ENCODE measurements at places on chromosomes 4 and X.

DNA sequence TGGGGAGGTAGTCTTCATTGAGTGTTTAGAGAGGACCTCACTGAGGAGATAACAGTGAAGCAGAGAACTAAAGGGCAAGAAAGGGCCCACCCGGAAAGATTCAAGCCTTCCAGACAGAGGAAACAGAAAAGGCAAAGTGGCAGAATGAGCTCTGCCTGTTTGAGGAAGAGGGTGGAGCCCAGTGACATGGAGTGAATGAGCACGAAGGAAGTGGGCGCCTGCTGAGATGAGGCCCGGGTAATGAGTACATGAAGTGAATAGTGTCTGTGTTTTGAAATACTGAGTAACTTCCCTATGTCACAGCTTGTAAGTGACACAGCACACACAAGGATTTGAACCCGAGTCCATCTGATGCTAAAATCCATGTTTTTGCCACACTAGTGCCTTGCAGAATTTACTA is 32.5 kb upstream of the TLR2 start:
- DNase-seq, result no peak

DNA sequence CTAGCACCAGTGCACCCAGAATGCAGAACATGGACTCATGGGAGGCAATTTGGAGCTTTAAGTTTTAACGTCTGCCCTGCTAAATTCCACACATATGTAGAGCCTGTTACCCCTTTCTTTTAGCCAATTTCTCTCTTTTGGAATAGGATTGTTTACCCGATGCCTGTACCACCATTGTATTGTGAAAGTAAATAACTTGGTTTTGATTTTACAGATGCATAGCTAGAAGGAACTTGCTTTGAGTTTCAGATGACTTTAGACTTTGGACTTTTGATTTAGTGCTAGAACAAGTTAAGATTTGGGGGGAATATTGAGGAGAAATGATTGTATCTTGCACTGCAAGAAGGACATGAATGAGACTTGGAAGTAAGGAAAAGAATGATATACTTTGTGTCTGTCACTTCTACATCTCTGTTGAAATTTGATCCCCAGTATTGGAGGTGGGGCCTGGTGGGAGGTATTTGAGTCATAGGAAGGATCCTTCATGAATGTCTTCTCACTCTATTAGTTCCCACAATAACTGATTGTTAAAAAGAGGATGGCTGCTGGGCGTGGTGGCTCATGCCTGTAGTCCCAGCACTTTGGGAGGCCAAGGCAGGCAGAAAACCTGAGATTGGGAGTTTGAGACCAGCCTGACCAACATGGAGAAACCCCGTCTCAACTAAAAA is 794.8 kb upstream of the LCORL start:
- no peak for DNase-seq

DNA sequence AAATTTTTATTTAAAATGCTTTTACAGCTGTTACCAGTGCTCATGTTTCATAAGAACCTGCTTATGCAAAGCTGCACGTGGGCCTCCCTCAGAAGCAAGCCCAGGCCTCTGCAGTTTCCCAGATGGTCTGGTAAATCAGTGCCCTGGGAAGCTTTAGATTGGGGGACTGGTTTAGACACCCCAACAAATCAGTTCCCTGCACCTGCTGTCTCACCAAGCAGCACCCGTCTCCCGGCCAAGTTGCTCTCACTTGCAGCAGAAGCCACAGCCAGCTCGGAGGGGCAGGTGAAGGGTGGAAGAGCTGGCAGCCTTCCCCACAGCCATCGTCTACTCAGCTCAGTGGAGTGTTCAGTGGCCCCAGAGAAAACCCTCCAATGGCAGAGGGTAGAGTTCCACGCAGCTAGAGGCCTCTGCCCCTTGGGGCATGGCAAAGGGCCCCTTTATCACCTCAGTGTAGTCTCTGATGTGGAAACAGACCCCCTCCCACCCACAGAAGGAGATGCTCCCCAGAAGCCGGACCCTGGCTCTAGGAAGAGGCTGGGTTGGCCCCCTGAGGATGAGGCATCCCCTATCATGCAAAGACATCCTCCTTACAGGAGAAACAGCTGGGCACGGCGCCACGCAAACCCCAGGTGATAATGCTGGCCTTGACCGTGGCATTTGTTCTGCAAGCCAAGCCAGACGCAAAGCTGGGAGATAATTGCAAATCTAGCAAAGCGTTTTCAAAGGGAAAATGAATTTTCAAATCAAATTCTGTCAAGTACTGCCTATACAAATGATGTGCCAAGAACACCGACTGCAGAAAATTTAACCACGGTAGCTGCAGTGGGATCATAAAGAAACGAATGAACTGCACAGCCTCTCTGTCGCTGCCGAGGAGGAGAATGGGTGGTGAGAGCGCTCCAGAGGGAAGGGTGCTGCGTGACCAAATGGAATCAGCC is 51.9 kb downstream of the ZFYVE28 start:
- DNase-seq, result no peak

GRCh38 chrX:131216828-131217227 is 72.3 kb downstream of the IGSF1 start:
- no peak for DNase-seq

DNA sequence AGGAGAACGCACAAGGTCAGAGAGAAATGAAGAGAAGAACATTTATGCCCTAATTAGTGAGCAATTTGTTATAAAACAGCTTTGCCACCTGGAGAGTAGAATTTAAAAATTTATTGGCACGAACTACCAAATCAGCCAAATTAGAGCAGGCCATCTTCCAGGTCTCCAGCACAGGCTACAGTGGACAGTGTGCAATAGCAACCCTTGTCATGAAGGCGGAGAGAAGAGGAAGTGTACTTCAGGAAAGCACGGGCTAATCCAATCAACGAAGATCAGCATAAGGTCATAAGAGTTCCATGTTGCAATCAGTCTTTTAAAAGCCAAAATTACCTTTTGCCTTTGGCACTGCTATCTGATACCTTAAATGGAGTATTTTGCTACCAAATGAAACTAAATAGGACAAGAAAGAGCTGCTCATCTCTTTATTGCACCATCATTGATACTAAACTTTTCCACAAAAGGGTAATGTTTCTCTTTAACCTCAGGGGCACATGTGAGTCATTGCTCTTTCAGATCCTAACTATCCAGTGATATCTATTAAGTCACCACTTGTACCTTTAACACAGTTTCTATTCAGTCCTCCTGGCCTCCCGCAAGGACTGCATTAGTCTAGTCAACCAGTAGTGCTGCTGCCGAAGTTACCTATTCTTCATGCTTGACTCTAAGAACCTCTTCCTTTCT is 19.9 kb downstream of the ANK2 start:
- DNase-seq, result no peak

GRCh38 chr4:174859904-174860303 is 30.9 kb upstream of the GLRA3 start:
- no peak for DNase-seq

- no peak for DNase-seq
These were observed 49.0 kb upstream of the SHISA3 start for GRCh38 chr4:42348247-42348646.

GRCh38 chr4:117654079-117654478 is 380.2 kb upstream of the NDST3 start:
- DNase-seq, result no peak

- no peak for DNase-seq
These were observed 570.4 kb upstream of the DIPK2B start for GRCh38 chrX:45771114-45771513.

DNA sequence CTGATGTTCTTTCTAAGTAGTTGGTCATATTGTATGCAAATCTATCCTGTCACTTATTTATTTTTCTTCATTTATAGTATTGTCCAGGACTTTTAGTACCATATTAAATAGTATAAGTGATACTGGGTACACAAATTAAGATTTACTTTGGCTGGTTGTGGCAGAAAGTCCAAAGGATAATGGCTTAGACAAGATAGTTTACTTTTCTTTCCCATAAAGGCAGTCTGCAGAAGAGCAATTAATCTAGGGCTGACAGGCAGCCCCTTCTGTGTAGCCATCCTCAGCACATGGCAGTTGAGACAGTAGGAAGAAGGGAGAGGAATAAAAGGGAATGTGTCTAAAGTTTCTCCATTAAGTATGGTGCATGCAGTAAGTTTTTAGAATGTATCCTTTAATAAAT is 6.4 kb downstream of the RBM10 start:
- DNase-seq, result no peak

DNA sequence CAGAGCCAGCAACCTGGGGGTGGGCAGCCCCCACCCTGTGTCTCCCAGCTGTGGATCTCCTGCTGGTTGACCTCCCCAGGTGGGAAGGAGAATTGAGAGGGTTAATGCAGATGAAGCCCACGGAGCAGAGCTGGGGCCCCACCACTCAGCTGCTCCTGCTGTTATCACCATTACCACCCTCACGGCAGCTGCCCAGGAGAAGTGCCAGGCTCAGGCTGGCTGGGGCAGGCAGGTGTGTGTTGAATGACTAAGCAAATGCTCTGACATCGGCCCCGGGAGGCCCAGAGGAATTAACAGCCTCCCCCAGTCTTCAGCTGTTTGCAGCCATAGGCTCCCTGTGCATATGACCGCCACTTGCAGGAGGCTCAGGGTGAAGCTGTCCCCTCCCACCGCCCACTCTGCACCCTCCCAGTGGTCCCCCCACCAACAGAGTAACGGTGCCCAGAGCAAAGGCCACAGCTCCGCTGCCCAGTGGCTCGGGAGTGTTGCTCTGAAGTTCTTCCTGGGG is 133.8 kb downstream of the CPZ start:
- no peak for DNase-seq

DNA sequence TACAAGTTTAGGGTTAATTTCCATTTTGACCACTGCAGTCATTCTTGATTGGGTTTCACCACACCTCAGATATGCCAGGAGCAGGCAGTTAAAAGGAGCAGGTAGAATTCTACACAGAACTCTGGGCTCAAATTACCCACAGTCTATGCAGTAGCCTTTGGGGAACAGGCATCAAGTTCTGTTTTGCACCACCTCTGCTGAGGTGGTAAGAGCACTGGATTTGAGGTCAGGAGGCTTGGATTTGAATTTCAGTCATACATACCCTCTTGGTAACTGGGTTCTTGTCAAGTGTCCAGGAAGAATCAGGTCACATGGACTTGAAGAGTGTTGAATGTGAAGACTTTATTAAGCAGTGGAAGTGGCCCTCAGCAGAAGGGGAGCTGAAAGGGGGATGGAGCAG is 40.4 kb upstream of the PGK1 start:
- no peak for DNase-seq

DNA sequence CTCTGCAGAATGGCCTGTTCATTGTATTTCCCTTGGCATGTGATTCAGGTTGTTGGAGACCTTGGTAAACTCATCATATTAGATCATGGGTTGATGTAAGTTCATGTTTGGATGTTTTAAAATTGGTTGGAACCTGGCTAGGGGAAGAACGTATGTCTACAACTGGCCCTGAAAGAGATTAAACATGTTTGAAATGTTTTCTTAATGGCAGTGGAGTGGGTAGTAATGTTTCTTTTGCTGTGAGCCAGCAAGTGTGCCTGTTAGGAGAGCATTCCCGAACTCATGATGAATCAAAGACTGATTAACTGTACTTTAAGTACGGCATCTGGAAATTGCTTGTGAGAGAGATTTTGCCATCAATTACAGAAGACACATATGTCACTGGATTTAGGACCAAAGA is 44.5 kb upstream of the SLC4A4 start:
- no peak for DNase-seq

DNA sequence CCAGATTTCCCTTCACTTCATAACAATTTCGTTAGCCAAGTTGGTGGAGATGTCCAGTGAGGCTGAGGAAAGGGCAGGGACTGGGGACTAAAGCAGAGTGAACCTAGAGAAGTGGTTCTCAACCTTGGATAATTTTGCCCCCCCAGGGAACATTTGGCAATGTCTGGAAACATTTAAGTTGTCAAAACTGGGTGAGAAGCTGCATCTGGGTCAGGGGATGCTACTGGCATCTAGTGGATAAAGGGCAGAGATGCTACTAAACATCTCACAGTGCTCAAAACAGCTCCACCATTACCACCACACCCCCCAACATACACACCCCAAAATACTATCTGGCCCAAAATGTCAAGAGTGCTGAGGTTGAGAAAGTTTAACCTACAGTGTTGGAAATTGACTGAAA is 32.0 kb upstream of the FGF16 start:
- no peak for DNase-seq

DNA sequence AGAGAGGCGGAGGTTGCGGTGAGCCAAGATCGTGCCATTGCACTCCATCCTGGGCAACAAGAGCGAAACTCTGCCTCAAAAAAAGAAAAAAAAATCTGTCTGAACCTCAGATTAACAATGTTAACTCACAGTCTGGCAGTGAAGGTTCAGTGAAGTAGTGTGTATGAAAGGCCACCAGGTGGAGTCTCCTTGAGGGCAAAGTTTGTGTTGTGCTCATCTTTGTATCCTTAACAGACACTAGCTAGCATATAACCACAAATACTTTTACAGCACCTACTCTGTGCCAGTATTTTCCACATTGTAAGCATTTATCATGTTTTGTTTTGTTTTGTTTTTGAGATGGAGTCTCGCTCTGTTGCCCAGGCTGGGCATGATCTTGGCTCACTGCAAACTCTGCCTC is 46.0 kb upstream of the MGST2 start:
- DNase-seq, result no peak

DNA sequence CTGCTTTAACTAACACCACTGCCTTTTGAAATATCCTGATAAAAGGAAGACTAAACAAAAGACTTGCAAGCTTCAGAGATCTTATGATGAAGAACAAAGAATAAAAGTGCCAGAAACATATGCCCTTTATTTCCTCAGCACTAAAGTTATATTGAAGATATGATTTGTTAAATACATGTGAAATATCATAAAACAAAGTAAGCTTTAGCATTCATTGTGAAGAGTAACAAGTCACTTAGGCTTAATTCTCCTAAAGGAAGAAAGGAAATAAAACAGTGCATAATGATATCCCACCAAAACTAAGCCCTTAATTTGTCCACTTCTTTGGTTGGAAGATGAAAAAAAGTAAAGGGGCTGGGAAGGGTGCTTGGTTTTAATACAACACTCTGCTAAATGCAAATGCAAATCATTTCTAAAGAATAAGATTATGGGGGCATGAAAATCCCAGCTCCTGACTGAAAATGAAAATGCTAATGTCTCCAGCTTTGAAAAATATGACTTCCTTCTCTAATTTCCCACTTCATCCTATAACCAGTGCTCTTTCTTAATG is 227.2 kb downstream of the FAT4 start:
- DNase-seq, result no peak

Data from stimulated activated CD8-positive, alpha-beta memory T cell treated with anti-CD3 and anti-CD28 coated beads, Interleukin-4, amount 100 ng/mL, for 24 hours (primary cell).